Activated CD8-positive, alpha-beta T cell treated with anti-CD3 and anti-CD28 coated beads for 36 hours (primary cell): ENCODE measurements at places on chromosomes 16 and 17.

DNA sequence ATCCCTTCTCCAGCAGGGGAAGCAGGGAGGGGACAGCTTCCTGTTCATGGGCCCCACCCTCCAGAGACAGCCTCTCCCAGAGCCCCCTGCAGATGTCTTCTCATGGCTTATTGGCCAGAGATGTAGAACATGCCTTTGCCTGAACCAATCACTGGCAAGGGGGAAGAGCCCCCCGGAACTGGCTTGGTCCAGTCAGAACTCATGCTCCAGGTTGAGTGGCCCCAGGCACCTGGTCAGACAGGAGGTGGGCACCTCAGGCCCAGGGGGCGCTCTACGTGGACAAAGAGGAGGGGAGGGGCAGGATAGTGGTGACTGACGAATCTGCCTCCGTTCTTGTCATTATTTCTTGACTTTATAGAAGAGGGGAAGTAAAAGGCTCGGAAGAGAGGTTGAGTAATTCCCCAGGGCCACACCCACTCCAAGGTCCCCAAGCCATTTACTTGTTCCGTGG, 23.6 kb downstream of the RAB11FIP4 start:
- no peaks in the 10 kb centered on the region for H3K27me3 ChIP-seq
- no peak overlapping the region for H3K4me3 ChIP-seq
- no peak overlapping the region for H3K27ac ChIP-seq
- H3K36me3 ChIP-seq = no peaks in the 10 kb centered on the region

GRCh38 chr16:82149536-82149935, 20.5 kb downstream of the MPHOSPH6 start:
- H3K27ac ChIP-seq = no peak overlapping the region
- peaks cover 8% of the 10 kb centered on the region for H3K4me1 ChIP-seq
- H3K36me3 ChIP-seq = peaks cover 47% of the 10 kb centered on the region
- H3K4me3 ChIP-seq = no peak overlapping the region

GRCh38 chr16:66539623-66540469, 10.1 kb downstream of the TK2 start:
- H3K27me3 ChIP-seq = no peaks in the 10 kb centered on the region
- H3K27ac ChIP-seq = no peak overlapping the region
- no peak overlapping the region for H3K4me3 ChIP-seq
- no peak for DNase-seq

GRCh38 chr17:76551685-76552084, 11.8 kb downstream of the PRCD start:
- no peak overlapping the region for H3K27ac ChIP-seq
- no peak for DNase-seq
- peaks cover 16% of the 10 kb centered on the region for H3K4me1 ChIP-seq
- H3K36me3 ChIP-seq = peaks cover 2% of the 10 kb centered on the region
- no peak overlapping the region for H3K4me3 ChIP-seq
- no peaks in the 10 kb centered on the region for H3K27me3 ChIP-seq

GRCh38 chr17:73747221-73748002, 103.2 kb upstream of the SDK2 start:
- H3K4me1 ChIP-seq = no peaks in the 10 kb centered on the region
- no peak overlapping the region for H3K4me3 ChIP-seq
- H3K27ac ChIP-seq = no peak overlapping the region
- H3K36me3 ChIP-seq = no peaks in the 10 kb centered on the region
- no peaks in the 10 kb centered on the region for H3K27me3 ChIP-seq
